ENCODE measurements at places on chromosomes 4 and X. TPM values are rescaled to one million over a fixed set of nuclear protein-coding genes. Genes with fewer than 3 reads are reported as not detected.

DNA sequence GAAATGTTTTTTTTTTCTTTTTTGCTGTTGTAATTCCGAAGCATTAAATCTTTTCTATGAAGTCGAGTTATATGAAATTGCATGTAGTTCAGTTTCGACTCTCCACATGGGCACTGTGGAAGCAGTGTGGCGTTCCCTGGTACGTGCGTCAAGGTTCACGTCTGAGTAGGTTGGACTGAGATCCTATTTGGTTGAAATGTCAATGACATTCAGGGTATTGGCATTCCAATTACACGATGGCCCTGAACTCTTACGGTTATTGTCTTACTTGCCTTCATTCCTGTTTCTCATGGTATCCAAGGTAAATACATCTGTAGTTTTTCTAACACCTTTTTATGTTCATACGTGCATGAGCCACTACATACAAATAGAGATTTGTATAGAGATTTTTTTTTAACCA, 128.8 kb downstream of the SORBS2 start:
- DNase-seq = no peak

- DNase-seq = peak; percentile 2
These were observed 112.4 kb downstream of the ADGRL3 start for GRCh38 chr4:61312526-61312925.

GRCh38 chr4:101177154-101177553, 170.2 kb downstream of the PPP3CA start:
- no peak for DNase-seq

- no peak for DNase-seq
These were observed 211.0 kb upstream of the ADGRL3 start for GRCh38 chr4:60989141-60989540.

- peak; percentile 91 for DNase-seq
These were observed at the start of gene SLC4A4 for GRCh38 chr4:71338846-71339593. TSS of gene SLC4A4 (plus strand) at chr4:71339020.

DNA sequence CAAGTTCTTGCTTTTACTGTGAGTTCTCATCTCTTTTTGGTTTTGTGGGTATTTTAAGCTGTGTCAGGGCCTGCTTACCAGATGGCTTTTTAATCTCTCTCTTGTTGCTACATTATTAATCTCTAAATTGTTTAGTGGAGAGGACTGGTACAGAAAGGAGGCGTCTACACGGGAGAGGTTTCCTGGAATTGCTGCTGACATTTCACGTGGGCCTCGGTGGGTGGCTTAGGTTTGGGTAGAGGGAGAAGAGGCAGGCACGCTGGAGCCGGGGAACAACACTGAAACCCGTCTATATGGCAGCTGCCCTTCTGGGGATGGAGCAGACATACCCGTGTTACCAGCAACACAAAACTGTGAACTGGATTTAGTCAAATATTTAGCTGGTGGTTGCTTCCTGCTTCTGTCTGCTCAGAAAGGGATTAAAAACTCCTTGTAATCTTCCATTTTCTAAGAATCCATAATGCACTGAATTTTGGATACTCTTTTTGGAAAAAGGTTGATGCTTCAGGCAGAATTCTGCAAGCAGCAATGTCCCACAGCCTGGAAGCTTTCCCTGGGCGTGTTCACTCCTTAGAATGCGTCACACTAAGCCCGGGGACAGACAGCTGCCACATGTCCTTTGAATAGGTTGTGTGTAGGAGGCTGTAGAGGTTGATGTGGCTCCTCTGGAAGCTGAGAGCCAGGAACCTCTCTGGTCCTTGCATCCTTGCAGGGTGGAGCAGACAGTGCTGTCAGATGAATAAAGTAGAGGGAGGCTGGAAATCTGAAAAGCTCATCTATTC, 199.8 kb upstream of the GATB start:
- no peak for DNase-seq

DNA sequence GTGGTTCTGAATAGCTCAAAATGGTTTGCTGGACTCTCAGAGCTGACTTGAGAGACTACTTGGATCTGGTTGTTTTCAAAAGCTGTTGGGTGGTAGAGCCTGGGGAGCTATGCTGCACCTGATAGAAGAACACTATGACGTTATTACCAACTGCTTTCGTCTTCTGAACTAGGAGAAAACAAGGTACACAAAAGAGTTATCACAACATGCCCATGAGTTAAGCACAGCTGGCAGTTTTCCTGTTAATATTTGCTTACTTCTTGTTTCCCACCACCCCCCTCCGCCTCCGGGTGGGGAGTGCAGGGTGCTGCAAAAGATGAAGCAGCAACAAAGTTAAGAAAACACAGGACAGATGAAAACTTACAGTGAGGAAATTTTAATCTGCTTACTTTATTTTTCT, 69.1 kb downstream of the RASL11B start:
- no peak for DNase-seq

DNA sequence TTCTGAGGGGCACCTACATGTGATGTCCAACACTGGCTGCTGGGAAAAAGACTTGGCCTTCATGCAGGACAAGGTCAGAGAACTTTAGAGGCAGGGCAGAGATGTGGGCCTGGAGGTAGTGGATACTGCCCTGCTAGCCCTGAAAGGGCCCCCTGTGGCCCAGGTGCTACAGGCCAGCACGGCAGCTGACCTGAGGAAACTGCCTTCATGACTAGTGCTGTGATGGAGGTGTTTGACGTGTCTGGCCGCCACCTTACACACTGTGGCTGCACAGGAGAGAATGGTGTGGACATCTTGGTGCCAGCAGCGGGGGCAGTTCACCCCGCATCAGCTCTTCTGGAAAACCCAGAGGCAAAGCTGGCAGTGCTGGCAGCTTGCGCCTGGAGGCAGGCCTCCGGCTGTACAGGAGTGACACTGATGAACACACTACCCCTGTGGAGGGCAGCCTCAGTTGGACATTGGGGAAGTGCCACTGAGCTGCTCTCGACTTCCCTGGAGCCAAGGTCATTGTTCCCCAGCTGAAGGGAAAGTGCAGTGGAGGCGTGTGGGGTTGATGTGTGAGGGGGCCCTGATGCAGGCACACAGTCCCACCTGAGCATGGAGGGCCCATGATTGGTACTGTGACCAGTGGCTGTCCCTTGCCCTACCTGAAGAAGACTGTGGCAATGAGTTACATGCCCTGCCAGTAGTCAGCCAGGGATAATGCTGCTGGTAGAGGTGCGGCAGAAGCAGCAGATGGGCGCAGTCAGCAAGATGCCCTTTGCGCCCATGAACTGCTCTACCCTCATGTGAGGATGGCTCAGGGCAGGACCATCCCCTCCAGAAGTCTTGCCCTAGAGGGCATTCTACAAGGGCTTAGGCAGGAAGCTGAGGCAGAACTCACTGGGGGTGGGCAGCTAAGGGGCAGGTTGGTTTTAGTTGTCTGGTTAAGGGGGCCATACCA, 36.9 kb downstream of the COQ2 start:
- DNase-seq = no peak

- no peak for DNase-seq
These were observed 1.7 kb upstream of the SLC2A9 start for GRCh38 chr4:10023050-10023419.

GRCh38 chr4:128130621-128131020, 69.5 kb downstream of the LARP1B start:
- no peak for DNase-seq

- DNase-seq = no peak
These were observed 218.9 kb downstream of the PCDH7 start for GRCh38 chr4:30939069-30939468.

GRCh38 chr4:42216664-42217063, 64.2 kb upstream of the BEND4 start:
- no peak for DNase-seq

DNA sequence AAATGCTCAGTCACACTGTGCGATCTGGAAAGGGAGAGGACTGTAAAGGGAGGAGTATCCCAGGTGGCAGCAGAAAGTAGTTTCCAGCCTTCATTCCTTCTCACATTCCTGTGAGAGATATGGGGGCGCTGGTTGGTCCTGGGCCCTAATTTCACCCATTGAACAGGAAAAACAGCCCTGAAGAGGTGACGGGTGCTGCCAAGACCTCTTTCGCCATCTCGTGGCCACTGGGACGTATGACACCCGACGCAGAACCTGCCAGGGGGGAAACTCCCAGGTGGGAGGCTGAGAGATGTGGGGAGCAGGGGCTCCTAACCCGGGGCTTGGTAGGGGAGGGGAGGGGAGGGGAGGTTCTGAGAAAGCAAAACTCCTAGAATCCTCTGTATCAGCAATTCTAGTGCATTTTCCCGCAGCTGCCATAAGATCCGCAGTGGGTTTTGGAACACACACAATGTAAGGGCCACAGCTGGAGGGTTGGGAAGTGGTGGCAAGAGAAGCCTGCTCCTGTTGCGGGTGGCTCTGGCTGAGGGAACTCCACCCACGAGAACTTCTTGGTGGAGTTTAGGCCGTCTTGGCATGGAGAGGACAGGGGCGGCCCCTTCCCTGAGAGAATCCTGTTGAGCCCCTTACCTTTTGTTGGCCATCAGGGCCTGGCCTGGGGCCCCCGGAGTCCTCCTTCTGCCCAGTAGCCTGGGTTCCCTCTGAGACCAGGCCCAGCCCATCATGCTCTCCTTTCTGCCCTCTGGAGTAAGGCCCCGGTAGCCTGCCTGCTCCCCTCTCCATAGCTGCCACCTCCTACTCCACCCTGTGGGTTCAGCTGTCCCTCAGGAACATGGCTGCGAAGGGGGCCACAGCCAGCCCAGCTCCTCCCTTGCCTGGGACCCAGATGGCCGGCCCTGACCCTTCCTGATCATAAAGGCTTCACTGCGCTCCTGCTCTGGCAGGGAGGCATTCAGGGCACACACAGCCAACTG, 134.1 kb downstream of the OR13H1 start:
- DNase-seq = peak; percentile 3

DNA sequence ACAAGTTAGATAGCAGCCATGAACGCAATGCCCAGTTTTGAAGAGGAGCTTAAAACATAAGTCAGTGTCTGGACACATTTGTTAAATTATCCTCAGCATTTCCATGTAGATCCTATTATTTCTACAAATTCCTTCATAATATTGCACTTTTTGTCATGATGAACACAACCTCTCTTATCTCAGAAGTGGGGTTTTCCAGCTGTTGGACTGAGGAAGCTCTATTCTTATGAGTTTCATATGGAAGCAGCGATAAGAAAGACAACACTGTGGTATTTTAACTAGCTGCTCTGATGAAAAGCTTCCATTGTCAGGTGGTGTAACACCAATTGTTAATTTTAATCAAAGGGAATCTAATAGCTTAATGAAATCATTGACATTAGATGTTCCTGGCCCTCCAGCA, 308.7 kb downstream of the GBA3 start:
- DNase-seq = no peak

The CSAG3 gene
- total RNA-seq = not detected

The ADH4 gene
- total RNA-seq = not detected

The GTPBP6 gene
- 24.7 TPM for total RNA-seq

The XG gene
- total RNA-seq = under 0.01 TPM

Measured in IMR-90 (cell line).